ENCODE measurements at places on chromosomes 11 and 22.

DNA sequence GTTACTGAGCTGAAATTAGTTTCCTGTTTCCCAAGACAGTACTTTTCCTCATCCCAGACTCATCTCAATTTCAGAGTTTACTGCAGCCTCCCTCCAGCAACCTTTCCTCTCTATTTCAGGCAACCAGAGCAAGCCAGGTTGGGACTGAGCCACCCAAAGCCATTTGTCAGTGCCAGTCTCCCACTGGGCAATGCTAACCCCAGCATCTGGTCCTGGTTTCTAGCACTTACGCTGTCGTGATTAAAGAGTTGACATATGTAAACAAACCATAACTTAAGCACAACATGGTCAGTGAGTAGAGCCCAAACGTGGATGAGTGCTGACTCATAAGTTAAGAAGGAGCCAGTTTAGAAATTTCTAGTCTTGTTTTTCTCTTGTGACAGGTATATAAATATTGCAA is 119.6 kb upstream of the BLID start:
- no peak for DNase-seq

GRCh38 chr11:117597071-117597470 is 199.9 kb downstream of the DSCAML1 start:
- no peak for DNase-seq

GRCh38 chr22:39955675-39956074 is 4.5 kb upstream of the TMA7B start:
- no peak for DNase-seq

DNA sequence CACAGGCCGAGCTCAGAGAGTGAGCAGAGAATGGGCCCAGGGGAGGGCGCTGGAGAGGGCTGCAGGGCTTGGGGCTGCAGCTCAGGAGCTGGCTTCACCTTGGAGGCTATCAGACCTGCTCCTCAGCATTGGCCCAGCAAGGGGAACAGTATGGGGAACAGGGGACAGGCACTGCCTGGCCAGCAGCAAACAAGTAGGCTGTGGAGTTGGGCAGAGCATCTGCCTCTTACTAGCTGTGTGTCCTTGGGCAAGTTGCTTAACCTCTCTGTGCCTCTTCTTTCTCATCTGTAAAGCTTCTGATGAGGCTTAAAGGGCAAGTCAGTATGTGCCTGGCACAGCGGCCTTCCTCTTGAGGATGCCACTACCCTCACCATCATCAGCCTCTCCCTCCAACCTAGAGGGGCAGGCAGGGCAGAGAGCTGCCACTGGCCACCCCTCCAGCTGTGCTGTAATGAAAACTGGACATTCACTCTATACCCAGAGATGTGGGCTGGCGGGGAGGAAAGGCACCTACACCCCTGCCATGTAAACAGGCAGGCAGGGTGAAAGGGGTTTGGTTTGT is 7.5 kb upstream of the CDKN1C start:
- no peak for DNase-seq

DNA sequence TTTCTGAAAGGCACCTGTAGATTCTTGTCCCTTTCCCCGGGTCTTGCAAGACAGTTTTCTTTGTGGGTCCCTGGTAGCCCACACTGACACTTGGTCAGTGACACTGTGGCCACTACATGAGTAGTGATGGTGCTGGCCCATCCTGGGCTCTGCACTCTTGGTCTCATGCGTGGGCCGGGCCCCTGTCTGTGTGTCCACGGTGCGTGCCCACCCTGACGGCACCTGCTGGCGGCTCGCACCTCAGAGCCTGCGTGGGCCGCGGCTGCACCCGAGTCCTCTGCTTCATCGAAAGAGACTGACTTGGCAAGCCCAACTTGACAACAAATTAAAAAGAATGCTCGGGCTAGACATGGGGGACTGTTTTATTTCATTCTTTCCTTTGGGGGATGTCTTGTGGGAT is 37.5 kb downstream of the ADAMTS15 start:
- DNase-seq = no peak

DNA sequence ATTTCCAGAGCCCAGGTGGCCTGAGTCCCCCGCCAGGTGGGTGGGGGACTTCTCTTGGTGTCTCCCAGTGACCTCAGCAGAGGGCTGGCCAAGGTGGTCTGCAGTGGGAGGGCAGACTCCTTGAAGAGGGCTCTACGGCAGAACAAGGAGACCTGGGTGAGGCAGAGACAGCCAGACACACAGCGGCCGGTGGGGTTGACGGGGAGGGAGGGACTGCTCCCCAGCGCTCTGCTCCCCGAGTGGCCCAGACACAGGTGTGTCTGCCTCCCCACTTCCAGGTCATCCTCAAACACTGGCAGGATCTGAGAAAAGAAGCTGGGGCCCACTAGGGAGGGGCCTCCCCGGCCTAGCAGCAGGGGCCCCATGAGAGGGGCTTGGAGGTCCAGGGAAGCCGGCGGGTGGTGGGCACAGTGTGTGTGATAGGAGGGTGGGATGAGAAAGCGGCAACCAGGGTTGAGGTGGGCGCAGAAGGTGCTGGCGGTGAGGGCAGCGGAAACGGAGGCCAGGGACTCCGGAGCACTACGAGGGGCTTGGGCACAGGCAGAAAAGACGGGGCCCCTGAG is 30.1 kb downstream of the SYT7 start:
- no peak for DNase-seq

DNA sequence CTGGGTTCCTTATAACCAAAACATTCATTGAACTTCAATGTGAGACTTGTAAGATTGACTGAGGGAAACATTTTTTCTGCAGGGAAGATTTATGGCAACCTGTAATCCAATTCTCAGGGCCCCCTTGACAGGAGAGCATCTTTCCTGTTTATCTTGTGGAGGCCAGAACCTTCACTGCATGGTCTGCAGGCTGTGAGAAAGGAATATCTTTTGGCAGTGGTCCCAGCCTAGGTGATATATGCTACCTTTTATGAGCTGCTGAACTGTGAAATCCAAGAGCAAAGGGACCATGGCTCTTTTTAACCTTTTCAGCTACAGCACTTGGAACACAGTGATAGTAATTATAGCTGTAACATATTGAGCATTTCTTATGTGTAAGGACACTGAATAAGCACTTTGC is 590.2 kb upstream of the B3GAT1 start:
- no peak for DNase-seq

DNA sequence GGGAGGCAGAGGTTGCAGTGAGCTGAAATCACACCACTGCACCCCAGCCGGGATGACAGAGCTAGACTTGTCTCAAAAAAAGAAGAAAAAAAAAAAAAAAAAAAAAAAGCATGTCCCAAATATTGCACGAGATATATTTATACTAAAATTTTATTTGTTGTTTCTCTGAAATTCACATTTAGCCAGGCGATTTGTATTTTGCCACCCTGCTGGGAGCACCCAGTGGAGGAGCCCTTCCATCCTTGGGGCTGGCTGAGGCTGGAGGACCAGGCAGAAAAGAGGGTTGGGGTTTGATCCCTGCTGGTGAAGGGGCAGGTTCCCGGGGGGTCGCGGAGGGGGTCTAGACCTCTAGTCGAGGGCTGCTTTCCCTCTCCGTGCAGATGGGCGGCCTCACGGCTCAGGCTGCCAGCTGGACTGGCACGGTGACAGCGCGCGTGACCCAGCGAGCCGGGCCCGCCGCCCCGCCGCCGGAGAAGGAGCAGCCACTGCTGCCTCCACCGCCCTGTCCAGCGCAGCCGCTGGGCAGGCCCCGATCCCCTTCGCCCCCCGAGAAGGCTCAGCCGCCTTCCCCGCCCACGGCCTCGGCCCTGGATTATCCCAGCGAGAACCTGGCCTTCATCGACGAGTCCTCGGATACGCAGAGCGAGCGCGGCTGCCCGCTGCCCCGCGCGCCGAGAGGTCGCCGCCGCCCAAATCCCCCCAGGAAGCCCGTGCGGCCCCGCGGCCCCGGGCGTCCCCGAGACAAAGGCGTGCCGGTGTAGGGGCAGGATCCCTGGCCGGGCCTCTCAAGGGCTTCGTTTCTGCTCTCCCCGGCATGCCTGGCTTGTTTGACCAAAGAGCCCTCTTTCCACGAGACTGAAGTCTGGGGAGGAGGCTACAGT is 952 bp upstream of the CATSPERZ start:
- no peak for DNase-seq

GRCh38 chr22:35568751-35569739 is 28.4 kb downstream of the RASD2 start:
- no peak for DNase-seq

DNA sequence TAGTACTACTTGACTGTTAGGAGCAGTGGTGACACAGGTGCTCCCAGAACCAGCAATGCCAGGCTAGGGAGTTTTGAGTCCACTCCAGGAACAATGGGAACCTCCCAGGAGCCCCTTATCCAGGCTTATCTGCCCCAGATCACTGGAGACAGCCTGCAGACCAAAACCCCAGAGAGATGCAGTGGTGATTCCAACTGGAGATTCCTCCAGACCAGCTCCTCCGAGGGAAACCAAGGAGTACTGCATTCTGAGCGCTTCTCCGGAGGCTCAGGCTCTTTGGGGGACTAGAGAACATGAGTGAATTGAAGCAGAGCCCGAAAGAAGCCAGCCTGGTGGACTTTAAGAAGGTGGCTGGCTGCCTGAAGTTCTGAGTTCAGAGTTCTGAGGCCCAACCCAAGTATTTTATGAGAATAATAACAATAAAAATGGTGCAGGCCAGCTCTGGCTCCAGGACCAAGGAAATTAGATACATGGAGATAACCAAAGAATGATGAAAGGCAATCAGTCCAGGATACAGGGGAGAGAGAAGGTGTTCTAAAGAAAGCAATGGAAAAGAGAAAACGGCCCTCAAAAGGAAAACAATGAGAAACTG is 1.3 kb upstream of the TMEM25 start:
- no peak for DNase-seq

- DNase-seq = no peak
These were observed 3.1 kb downstream of the MAML2 start for GRCh38 chr11:96339706-96340554.

Measured in SIG-M5 (cell line).